Activated T-helper 2 cell treated with anti-CD3 and anti-CD28 coated beads, Interferon-gamma antibody, Interleukin-2, Interleukin-4, amounts not matched to agents 10 μg/mL and 5 μg/mL and 100 μg/mL, durations not matched to agents 14 hours and 24 hours and 36 hours (primary cell): ENCODE measurements at places on chromosomes 12 and 14. TPM values are rescaled to one million over a fixed set of nuclear protein-coding genes. Genes with fewer than 3 reads are reported as not detected.

Gene CPNE6
- total RNA-seq = not detected in 2 replicates

Gene SLC17A8
- total RNA-seq = not detected in 2 replicates

Gene LHX5
- not detected in 2 replicates for total RNA-seq

Gene BORCS5
- 41.8 and 45.9 TPM in 2 replicates for total RNA-seq

Gene KRT72
- total RNA-seq = not detected in 2 replicates

Gene CMA1
- 0.25 TPM in 1 of 2 replicates, not detected in the other for total RNA-seq

Gene TPPP2
- total RNA-seq = not detected in 2 replicates

Gene PCBP2
- total RNA-seq = 985 and 1,001 TPM in 2 replicates

Gene SRRM4
- not detected in 2 replicates for total RNA-seq

Gene COCH
- total RNA-seq = 1.7 and 1.9 TPM in 2 replicates

Gene CIT
- total RNA-seq = 52.6 and 53.5 TPM in 2 replicates

Gene OR11H12
- not detected in 2 replicates for total RNA-seq

Gene NID2
- 0.14 and 0.37 TPM in 2 replicates for total RNA-seq

Gene SSPN
- total RNA-seq = not detected in 2 replicates

DNA sequence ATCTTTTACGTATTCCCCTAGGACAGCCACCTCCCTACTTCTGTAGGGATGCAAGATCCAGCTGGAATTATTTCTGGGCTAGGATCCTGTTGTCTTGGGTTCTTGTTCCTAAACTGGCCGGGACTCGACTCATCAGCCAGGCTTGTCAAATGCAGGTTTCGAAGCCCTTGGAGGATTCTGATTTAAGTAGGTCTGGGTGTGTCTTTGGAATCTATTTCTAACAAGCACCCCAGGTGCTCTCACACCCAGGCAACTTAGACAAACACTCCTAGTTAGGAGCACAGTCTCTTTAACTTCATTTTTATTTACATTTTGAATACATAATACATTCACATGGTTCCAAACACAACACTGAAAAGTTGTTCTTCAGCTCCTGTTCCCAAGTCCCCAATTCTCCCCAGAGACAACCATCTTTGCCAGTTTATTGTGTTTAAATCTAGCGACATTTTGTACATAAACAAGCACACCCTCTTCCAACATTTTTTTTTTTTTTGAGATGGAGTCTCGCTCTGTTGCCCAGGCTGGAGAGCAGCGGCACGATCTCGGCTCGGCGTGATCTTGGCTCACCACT, 20.9 kb downstream of the MORN3 start:
- no peak overlapping the region for H3K27ac ChIP-seq
- no peak for DNase-seq
- H3K4me1 ChIP-seq = peaks cover 13% of the 10 kb centered on the region
- peaks cover 37% of the 10 kb centered on the region for H3K36me3 ChIP-seq

DNA sequence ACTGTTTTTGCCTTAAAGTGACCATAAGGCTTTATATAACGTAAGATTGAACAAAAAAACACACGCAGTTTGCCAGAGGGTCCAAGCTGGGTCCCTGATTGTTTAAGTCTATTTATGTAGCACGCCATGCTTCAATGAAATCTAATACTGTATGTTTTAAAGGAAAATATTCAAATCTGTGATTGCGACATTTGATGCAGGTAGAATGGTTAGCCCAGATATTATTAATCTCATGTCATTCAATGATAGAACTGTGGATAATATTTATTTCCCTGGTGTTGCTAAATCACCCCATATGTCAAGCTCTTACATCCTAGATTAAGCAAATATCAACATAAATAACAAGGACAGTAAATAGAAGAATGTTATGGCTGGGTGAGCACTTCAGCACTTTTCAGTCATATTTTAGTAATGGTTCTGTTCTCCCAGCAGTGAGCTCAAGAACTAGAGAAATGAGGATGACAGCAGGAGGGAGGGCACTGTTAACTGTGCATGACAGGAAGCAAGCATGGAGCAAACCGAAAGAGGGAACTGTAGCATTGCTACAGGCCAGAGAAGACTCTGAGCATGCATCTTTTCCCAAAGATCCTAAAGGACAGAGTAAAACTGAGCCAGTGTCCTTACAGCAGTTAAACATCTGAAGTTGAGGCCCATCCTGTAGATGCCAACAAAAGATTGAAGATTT, 465.7 kb upstream of the MGAT4C start:
- no peaks in the 10 kb centered on the region for H3K27me3 ChIP-seq
- no peaks in the 10 kb centered on the region for H3K4me1 ChIP-seq
- no peak overlapping the region for H3K27ac ChIP-seq
- H3K4me3 ChIP-seq = no peak overlapping the region
- DNase-seq = no peak
- no peaks in the 10 kb centered on the region for H3K36me3 ChIP-seq

GRCh38 chr14:99891900-99892299, 98.7 kb downstream of the EML1 start:
- no peak overlapping the region for H3K27ac ChIP-seq
- no peak for DNase-seq
- H3K4me1 ChIP-seq = no peaks in the 10 kb centered on the region

DNA sequence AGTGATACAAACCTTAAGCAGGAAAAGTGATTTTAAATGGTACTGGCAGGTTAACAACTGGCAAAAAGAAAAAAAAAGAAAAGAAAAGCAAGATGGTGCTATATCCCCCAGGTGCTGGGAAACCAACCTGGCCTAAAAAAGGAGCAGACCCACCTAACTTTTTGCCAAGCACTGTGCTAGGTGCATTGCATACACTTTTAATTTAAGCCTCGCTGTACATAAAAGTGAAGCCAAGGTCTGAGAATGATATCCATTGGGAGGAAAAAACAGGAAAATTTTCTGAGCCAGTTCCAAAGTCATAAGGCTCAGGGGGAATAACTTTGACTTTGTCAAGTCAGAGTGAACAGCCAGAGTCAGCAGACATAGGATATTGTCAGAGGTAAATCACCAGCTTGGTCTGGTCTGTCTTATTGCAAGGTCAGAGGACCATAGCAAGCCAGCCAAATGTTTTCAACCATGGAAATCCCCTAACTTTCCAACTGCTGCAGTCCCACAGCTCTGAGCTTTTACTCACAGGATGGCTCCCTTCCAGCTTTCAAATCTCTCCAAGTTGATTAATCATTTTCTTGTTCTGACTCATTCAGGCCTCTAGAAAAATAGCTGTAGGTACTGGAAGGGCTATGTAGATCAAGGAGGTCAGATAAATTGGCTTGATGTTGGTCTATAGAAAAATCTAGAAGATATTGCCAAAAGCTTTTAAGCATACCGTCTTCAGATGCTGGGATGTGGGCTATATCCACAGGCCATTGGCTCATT, 412.9 kb downstream of the RAD51B start:
- no peaks in the 10 kb centered on the region for H3K27me3 ChIP-seq
- H3K27ac ChIP-seq = no peak overlapping the region
- peak; percentile 20 for DNase-seq

- no peak overlapping the region for H3K27ac ChIP-seq
- peaks cover 8% of the 10 kb centered on the region for H3K4me1 ChIP-seq
- H3K27me3 ChIP-seq = no peaks in the 10 kb centered on the region
- no peaks in the 10 kb centered on the region for H3K36me3 ChIP-seq
- H3K4me3 ChIP-seq = no peak overlapping the region
Measured at GRCh38 chr12:76634133-76634532, 74.6 kb upstream of the OSBPL8 start.

DNA sequence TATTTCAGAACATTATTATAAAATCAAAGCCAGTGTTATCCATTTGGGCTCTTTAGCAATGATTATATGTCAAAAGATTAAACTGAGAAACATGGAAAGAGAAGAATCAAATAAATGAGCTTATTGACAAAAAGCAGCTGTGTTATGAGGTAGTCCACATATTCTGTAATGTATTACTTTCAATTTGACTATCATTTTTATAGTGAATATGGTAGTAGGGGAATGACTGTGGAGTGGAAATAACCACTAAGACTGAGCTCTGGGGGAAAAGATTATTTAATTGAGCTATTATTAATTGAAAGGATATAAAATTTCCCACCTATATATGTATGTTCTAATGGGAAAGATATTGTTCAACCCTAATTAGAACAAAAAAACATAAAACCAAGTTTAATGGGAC, 381.3 kb downstream of the TMTC2 start:
- no peak overlapping the region for H3K27ac ChIP-seq
- DNase-seq = no peak
- H3K36me3 ChIP-seq = no peaks in the 10 kb centered on the region
- H3K27me3 ChIP-seq = no peaks in the 10 kb centered on the region
- no peaks in the 10 kb centered on the region for H3K4me1 ChIP-seq

DNA sequence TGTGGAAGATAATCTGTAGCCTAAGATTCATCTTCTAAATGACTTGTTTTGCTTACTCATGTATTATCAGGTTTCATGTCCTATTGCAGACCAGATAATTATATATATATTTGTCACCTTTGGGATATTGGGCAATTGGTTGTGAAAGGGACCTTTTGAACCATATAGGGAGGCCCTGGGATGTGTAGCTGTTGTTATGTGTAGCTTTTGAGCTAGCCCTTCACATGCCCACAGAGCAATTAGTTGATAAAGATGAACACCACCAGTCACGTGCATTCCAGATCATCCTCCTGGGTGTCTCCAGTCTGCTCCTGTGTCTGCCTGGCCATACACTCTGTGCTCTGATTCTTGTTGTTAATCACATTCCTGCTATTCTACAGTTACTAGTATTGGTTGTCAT, 431.2 kb upstream of the FBXO33 start:
- no peak overlapping the region for H3K27ac ChIP-seq
- DNase-seq = no peak
- H3K36me3 ChIP-seq = no peaks in the 10 kb centered on the region
- H3K27me3 ChIP-seq = no peaks in the 10 kb centered on the region

DNA sequence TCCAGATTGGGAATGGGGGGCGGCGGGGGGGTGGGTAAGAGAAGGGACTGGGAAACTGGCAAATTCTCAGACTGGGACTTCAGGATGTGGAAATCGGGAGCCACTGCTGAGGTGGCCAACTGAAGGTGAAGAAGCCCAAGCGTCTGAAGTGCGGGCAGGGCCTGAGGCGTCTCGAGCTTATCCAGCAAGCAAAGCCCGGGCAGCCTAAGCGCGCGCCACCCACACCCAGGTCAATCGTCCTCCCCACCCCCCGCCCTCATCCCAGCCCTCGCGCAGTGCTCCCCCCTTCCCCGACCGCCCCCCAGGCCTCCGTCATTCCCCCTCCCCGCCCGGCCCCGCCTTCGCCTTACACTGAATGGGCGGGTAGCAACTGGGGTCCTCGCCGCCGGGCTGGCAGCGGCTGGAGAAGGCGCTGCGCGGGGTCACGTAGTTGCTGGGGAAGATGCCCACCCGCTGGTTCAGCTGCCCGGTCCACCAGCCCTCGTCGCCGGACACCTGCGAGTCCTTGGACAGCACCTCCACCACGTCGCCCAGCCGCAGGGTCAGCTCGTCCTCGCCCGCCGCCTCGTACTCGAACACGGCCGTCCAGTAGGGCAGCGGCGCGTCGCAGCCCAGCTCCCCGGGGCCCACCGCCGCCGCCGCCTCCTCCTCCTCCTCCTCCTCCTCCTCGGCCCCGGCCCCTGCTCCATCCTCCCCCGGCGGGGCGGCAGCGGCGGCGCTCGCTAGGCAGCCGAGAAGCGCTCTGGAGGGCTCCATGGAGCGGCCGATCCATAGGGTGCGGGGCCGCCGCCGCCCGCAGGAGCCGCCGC, 693 bp downstream of the MAP3K9 start:
- peak overlapping the region; percentile 59 for H3K27ac ChIP-seq
- peaks cover 8% of the 10 kb centered on the region for H3K4me1 ChIP-seq
- DNase-seq = peak; percentile 20
- H3K36me3 ChIP-seq = peaks cover 3% of the 10 kb centered on the region
- peaks cover 2% of the 10 kb centered on the region for H3K27me3 ChIP-seq

DNA sequence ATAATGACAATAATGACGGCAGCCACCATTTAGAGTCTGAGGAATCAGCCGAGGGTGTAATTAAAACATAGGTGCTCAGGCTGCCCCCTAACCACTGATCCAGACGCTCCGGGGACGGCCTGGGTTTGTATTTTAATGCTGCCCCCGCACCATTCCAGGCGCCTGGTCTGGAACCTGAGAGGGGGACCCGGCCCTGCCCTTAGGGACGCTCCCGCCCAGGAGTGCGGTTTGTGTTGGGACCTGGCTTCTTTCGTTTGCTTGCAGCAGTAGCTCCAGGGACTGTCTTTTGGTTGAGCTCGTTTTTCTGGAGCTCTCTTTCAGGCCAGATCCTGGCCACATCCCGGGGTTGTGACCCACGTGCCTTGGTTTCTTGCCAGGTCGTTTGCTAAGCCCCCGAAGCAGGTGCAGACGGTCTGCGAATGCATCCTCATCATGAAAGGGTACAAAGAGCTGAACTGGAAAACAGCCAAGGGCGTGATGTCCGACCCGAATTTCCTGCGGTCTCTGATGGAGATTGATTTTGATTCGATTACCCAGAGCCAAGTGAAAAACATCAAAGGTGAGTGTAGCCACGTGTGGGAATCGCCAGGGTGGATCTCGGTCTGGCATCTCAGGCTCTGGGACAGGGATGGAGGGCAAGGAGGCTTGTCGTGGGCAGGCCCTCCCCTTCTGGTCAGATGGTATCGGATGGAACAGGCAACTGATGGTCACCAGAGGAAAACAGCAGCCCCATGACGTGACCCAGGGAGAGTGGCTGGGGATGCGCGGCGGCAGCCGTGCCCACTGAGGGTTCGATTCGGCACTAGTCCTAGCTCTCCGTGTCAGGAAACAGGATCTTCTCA, 63.5 kb downstream of the CCDC92 start:
- H3K27me3 ChIP-seq = no peaks in the 10 kb centered on the region
- DNase-seq = no peak
- no peak overlapping the region for H3K4me3 ChIP-seq
- H3K27ac ChIP-seq = no peak overlapping the region

GRCh38 chr12:123805173-123805572, 43.1 kb downstream of the DNAH10 start:
- H3K27me3 ChIP-seq = peaks cover 10% of the 10 kb centered on the region
- no peak for DNase-seq
- no peaks in the 10 kb centered on the region for H3K4me1 ChIP-seq
- no peak overlapping the region for H3K27ac ChIP-seq
- no peaks in the 10 kb centered on the region for H3K36me3 ChIP-seq
- H3K4me3 ChIP-seq = no peak overlapping the region

- no peaks in the 10 kb centered on the region for H3K4me1 ChIP-seq
- no peak overlapping the region for H3K27ac ChIP-seq
- no peak for DNase-seq
- H3K4me3 ChIP-seq = no peak overlapping the region
- H3K27me3 ChIP-seq = no peaks in the 10 kb centered on the region
Measured at GRCh38 chr14:40574780-40575179, 1031.9 kb upstream of the LRFN5 start.

GRCh38 chr14:50785457-50786063, 45.4 kb downstream of the NIN start:
- H3K27me3 ChIP-seq = no peaks in the 10 kb centered on the region
- peaks cover 28% of the 10 kb centered on the region for H3K36me3 ChIP-seq
- DNase-seq = no peak
- peaks cover 39% of the 10 kb centered on the region for H3K4me1 ChIP-seq
- H3K4me3 ChIP-seq = no peak overlapping the region

GRCh38 chr12:120902846-120903411, 1.2 kb downstream of the SPPL3 start:
- H3K27me3 ChIP-seq = no peaks in the 10 kb centered on the region
- DNase-seq = no peak
- peak overlapping the region; percentile 86 for H3K27ac ChIP-seq
- peaks cover 15% of the 10 kb centered on the region for H3K36me3 ChIP-seq
- H3K4me3 ChIP-seq = peak overlapping the region; percentile 97

- no peak overlapping the region for H3K4me3 ChIP-seq
- H3K4me1 ChIP-seq = no peaks in the 10 kb centered on the region
- no peak for DNase-seq
Measured at GRCh38 chr12:114636723-114637480, 47.1 kb downstream of the TBX3 start.
